ENCODE measurements at places on chromosomes 3 and 15.

GRCh38 chr3:178785961-178786360, 249.7 kb downstream of the KCNMB2 start:
- no peak for DNase-seq

- DNase-seq, result no peak
These were observed 690 bp downstream of the TP53BP1 start for GRCh38 chr15:43492266-43492665.

DNA sequence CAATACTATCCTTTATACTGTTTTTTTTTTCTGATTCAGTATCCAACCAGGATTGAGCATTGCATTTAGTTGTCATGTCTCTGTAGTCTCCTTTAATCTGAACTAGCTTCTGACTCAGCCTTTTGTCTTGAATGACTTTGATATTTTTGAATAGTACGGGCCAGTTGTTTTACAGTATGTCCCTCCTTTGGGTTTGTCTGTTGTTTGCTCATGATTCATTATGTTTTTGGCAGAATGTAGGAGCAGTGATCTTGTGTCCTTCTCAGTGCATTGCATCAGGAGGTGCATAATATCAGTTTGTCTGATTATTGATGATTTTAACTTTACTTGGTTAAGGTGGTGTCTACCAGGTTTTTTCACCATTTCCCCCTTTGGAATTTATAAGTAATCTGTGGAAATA, 20.5 kb downstream of the EXOG start:
- DNase-seq, result no peak

DNA sequence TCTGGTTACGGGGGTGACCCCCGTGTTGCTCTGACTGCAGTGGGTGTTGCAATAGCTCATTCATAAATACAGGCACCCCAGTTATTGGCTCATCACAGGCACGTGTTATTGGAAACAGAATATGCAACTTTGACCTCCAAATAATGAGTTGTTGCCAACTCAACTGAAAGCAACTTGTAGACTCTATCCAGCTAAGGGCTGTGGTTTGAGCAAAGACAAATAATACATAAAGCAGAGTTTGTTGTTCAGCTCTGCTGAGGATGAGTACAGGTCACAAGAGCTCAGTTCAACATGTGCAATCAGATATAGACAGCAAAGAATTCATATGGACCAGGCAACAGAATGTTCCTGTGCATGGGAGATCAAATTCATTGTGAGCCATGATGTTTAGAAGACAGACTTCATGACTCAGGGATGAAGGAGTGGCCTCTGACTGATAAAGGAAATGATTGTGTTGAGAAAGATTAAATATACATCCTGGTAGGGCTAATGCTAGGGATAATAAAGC, 87.6 kb upstream of the LRIG1 start:
- no peak for DNase-seq

GRCh38 chr15:90142216-90143165, 40.2 kb upstream of the IDH2 start:
- DNase-seq, result no peak

GRCh38 chr3:69785769-69786320, 46.6 kb downstream of the MITF start:
- DNase-seq, result no peak

DNA sequence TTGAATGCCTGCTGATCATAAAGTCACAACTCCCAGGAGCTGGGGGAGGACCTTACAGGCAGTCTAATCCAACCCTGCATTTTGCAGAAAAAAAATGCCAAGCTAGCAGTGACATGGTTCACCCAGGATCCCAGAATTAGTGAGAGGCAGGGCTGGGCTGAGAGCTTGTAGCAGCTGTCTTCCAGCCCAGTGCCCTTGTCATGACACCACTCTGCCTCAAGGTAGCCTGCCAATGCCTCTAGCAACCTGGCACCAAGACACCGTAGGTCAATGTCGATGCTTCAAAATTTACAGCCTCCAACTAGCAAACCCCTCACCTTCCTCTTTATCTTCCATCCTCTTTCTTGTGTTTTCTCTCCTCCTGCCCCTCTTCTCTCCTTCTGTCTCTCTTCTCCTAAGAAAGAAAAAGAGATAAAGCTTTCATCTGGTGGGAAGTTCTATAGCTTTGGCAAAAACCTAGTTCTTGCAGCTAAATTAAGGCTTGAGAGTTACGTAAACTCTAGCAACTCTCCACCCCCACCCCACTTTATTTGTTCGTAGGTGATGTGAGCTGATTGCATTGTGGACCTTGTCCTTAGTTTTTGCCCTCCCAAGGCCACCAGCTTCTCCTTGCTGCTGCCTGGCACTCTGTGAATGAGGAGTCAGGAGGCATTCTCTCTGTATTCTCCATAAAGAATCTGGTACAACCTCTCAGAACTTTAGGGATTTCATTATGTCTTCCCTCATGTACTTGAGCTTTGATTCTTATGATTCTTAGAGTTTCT, 18.3 kb upstream of the BFSP2 start:
- no peak for DNase-seq

DNA sequence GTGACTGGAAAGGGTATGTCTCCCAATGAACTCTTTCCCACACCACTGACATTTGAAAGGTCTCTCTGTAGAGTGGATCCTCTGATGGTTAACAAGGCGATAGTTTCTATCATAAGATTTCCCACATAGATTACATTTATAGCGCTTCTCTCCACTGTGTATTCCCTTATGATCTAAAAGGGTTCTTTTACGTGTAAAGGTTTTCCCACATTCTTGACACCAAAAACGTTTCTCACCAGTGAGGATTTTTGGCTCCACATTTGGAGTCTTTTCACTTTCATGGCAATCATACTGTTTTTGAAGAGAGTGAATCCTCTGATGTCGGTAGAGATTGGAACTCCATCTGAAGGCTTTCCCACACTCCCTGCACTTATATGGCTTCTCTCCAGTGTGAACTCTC, 30.5 kb downstream of the ZNF445 start:
- DNase-seq, result no peak

DNA sequence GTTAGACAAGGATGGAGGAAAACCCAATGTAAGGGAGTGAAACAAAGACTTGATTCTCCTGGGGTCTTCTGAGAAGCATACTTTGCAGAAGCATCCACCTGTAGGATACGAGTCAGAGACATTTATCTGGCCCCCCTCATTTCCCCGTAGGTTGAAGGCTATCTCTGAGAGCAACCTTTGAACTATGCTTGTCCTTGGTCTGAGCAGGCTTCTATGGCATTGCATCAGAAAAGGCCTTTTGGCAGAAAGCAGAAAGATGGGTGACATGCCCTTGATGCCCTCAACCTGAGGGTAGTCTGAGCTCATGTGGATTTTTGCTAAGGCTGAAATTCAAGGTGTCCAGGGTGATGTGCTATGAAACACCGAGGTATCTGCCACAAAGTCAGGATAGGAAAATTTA, 131.6 kb upstream of the SGO1 start:
- DNase-seq, result no peak

DNA sequence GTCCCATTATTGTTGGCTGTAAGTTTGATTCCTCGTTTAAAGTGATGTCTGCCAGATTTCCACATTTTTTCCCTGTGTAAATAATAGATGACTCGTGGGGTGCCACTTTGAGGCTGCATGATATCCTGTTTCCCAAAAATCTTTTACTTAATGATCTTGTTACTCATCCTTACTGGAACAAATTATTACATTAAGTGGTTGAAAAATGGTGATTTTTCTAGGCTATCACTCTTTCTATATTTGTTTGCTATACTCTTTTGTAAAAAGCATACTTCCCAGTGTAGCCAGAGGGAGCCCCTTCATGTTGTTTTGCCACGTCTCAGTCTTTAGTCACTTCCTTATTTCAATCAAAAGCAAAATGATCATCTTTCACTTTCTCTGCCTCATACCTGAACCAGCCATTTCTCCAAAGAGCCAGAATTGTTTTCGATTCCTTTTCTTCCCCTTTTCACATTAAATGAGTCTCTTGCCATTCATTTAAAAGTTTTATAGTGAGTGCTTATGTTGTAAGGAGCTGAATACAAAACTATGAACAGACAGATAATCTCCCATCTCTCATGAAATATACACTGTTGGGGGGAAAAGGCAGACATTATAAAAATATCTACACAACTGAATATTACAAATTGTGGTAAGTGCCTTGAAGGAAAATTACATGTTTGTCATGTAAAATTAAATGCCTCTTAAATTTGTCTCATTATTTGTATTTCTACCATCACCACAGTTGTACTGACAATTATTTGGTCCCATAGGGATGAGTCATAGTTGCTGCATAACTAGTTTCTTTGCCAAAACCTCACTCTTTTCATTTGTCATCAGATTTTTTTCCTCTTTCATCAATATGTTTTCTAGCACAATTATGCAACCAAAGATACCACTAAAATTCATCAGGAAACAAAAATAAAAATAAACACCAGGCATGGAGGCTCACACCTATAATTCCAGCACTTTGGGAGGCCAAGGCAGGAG, 41.5 kb downstream of the ADGRG7 start:
- no peak for DNase-seq

DNA sequence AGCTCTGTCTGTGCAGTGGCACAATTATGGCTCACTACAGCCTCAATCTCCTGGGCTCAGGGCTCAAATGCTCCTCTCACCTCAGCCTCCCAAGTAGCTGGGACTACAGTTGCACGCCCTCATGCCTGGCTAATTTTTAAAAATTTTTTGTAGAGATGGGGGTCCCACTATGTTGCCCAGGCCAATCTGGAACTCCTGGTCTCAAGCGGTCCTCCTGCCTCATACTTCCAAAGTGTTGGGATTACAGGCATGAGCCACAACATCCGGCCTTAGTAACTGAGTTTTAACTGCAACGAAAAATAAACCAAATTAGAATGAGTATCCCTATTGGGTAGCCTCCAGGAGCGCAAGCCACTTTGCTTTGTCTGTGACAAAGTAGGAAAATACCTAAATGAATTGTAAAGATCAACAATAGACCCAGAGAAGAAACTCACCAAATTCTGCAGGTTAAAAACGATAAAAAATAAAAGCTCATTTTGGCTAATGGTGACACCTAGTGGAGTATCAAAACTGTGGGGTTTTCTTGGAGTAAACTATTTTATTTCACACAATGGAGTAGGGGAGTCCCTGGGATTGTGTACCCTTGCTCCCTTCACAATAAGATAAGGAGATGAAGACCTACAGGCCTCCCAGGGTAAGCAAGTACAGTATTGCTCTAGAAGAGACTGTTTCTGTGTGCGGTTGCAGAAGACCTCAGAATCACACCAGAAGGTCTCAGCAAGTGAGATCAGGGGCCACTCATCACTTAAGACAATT, 21.0 kb upstream of the CA12 start:
- DNase-seq, result no peak

DNA sequence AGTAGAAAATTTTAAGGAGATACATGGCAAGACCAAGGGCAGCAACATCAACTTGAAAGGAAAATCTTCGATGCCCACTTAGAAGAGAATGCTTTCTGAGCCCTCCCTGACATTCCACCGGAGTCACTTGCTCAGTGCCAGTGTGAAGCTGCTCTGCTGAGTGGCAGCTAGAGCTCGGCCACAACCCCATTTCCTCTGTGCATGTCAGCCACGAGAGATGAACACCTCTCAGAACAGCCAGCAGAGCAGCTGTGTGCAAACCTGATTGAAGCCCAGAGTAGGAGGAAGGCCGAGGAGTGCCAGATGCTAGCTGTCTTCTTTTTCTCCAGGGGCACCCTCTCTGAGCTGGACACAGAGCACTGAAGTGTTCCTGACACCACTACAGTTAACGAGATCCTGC, 12.2 kb downstream of the TARS3 start:
- no peak for DNase-seq

- DNase-seq, result no peak
These were observed 637.2 kb downstream of the NTRK3 start for GRCh38 chr15:87619161-87619960.

GRCh38 chr15:65839354-65839901, 29.9 kb upstream of the RAB11A start:
- no peak for DNase-seq

- DNase-seq, result no peak
These were observed 16.3 kb upstream of the MB21D2 start for GRCh38 chr3:192933779-192934460.

DNA sequence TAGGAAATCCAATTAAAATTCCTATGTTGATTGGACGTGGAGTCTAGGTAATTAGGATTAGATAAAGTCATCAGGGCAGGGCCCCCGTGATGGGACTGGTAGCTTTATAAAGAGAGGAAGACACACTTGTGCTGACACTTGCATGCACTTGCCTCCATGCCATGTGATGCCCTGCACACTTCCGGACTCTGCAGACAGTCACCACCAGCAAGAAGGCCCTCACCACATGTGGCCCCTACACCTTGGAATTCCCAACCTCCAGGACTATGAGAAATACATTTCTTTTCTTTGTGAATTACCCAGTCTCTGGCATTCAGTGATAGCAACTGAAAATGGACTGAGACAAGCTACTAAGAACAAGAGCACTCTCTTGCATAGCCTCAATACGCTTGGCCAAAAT, 90.6 kb downstream of the CRYGS start:
- DNase-seq, result no peak

- no peak for DNase-seq
These were observed 44.0 kb downstream of the SYNM start for GRCh38 chr15:99148851-99149276.

DNA sequence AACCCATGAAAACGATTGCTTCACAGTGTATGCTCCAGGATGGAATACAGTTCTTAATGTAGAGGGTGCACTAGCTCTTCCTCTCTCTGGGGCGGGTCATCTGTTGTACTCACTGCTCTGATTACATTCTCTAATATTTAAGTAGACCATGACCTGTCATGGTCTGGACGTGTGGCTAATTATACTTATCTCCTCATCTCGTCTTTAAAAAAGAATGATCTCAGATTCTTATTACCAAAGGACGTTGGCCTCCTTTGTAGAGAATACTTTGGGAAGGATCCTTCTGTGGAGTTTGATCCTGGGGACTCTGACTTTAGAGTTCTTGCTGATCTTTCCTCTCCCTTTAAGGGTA, 48.4 kb upstream of the TRAK1 start:
- DNase-seq, result no peak

- DNase-seq, result no peak
These were observed 22.2 kb downstream of the MELTF start for GRCh38 chr3:197007296-197007940.

DNA sequence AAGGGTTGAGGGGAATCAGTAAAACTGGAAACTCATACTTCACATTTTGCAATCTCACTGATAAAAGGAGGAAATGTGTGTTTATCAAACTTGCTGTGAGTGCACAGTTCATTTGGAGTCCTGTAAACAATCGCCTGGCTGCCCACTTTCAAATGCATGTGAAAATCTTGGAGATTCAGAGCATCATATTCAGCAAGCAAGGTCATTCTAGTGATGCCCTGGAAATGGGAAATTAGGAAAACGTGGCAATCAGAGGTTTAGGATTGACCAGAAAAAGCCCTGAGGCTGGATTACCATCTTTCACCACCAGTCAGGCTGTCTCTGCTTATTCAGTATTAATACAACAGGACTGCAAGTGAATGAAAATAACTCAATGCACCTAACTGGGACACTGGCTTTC, 23.9 kb downstream of the DPH6 start:
- DNase-seq, result no peak

GRCh38 chr3:169869484-169870220, at the start of gene LRRC31:
LRRC31 (minus strand) TSS chr3:169869935; CDS start chr3:169869807, 128 bp downstream.
- no peak for DNase-seq

DNA sequence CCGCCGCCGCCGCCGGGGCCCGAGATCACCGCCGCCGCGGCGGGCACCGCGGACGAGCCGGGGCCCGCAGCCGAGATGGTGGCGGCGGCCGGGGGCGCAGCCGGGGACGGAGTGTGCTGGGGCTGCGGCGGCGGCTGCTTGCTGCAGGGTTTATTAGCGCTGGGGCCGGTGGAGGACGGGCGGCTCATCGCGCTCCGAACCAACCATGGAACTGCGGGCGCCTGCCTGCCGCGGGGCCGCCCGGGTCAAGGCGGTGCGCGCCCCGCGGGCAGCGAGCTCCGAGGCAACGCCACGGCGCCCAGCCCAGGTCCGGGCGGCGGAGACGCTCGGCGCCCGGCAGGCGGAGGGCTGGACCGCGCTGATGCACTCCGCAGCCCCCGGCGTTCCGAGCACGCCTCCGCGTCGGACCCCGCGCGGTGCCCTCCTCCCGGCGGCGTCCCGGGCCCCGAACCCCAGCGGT, 277 bp downstream of the SIAH2 start:
- no peak for DNase-seq

Data from central memory CD8-positive, alpha-beta T cell (primary cell).